ENCODE measurements at places on chromosomes 16 and 17.

DNA sequence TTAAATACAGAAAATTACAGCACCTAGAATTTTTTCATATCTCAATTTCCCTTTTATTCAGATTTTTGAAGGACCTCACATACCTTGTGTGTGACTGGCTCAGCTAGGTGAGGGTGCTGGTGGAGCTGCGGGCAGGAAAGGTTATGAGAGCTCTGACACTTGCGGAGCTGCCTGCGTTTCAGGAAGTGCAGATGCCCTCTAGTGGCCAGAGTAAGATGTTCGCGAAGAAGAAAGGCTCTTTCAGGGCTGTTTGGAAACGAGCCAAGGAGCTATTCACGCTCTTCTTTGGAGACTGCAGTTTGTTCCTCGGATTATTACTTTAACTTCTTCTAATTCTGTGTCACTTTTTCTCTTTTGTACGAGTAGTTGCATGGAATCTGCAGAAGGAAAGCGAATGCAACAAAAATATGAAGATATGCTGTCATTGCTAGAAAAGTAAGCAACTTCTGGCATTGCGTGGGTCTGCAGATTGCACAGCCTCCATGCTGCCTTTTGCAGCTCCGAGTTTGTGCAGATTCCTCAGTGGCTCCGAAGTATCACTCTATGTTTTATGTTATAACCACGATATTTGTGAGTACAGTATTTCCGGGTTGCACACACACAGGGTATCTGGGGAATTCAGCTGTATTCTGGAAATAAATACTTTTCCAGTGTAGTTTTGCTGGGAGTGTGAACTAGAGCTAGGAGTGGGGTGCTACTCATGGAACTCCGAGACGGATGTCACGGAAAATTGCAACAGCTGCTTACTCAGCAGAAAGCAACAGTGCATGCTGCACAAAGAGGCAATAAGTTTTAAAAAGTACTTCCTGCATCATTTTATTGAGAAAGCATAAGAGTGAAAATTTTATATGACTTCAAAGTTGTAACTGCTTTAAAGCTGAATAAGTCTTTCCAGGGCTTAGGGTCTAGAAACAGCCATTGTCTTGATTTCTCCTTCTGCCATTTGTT is 46.3 kb downstream of the DNAH9 start:
- DNase-seq: peak; percentile 22

- no peak for DNase-seq
These were observed 482.8 kb downstream of the SOX9 start for GRCh38 chr17:72603420-72604242.

DNA sequence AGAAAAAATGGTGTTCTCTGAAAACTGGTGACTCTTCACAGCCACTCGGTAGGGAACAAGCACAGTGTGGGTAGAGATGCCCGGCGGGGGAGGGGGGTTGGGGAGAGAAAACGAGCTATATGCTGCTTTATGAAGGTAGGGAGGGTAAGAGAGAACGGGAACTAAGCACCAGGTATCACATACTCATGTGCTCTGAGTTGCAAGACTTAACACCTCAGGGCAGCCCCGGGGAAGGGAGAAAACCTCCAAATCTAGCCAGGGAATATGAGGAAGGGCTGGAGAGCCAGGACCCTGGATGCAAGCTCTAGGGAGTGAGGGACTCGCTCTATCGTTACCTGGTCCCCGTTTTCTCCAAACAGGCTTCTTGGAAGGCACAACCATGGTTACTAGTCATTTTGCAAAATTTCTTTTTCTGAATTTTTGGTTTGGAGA is 35.3 kb downstream of the HIC1 start:
- no peak for DNase-seq

DNA sequence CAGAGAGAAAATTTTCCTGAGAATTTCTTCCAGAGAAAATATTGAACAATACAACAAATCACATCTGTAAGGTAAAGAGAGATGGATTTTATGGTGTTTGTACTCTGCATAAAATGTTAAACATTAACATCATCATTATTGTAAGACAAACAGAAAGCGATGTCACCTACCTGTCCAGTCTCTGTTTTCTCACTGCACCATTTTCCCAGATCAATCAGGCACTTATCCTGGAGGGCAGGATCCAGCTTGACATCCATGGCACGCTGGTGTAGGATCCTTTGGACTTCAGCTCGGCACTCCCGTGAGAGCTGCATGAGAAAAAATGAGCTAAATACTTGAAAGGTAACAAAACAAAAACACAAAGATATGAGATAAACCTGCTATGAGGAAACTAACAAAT is 55.9 kb upstream of the CLEC18B start:
- no peak for DNase-seq

DNA sequence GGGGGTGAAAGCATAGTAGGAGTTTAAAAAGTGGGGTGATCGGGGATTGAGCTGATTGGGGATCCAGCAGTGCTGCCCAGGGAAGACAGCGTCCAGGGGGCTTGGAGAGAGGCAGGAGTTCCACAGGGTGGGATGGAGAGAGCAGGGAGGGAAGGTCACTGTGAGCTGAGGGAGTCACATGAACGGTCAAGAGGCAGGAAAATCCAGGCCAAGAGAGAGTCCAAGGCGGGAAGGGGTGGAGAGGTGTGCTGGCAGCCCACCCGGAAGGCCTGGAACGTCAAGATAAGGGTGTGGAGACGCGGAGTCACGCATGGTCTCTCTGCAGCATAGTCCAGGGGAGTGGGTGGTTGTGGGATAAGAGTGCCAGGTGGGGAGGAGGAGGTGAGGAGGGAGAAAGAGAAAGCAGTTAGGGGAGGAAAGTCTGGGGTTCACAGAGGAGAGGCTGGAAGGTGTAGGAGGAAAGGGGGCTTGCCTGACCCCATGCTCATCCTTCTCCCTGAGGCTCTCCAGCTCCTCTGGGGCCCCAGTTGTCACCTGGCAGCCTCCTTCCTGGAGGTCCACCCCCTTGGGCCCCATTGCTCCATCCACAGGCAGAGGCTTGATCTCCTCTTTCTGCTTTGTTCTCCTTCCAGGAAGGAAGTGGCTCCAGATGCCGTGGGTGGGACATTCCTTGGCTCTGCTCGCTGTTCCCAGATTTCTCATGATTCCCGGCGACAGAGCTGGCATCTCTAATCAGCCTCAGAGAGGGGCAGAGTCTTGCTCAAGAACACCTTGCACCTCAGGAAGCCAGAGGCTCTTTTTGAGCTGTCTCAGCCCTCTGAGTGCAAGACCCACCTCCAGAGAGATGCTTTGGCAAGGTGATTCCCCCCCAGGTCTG is 28.7 kb downstream of the CCR7 start:
- peak; percentile 25 for DNase-seq

GRCh38 chr16:4660454-4661007 is 32.8 kb upstream of the NUDT16L1 start:
- DNase-seq: no peak

- DNase-seq: no peak
These were observed 65.0 kb upstream of the AXIN2 start for GRCh38 chr17:65626451-65626850.

GRCh38 chr17:78127888-78128550 is 536 bp downstream of the TMC6 start:
- no peak for DNase-seq

GRCh38 chr16:67181346-67181745 is 2.4 kb downstream of the MATCAP1 start:
- DNase-seq: no peak

DNA sequence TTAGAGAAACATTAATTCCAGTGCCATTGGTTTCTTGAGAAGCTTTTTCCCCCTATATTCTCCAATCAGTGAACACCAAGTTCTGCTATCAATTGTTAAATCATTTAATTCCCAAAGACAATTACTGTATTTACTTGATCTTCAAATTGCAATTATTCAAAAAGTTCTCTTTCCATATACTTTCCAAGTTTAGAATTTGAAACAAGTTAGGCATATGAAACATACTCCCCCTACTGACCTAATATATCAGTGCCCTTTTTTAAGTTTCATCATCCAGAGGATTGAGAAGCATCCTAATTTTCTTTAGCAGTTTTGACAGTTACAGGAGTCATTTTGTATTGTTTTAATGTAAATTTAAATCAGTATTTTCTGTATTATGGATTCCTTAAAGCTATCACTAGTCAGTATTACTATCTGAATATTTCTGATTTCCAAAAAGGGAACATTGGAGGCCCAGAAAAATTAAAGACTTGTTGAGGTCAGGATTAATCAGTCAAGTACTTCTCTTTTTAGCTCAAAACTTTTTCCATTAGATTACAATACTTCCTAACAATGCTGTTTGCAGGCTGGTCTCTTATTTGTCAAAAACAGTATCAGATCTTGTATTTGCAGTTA is 16.3 kb downstream of the MEIOC start:
- DNase-seq: no peak

GRCh38 chr16:84808826-84809225 is 11.0 kb upstream of the CRISPLD2 start:
- DNase-seq: no peak

DNA sequence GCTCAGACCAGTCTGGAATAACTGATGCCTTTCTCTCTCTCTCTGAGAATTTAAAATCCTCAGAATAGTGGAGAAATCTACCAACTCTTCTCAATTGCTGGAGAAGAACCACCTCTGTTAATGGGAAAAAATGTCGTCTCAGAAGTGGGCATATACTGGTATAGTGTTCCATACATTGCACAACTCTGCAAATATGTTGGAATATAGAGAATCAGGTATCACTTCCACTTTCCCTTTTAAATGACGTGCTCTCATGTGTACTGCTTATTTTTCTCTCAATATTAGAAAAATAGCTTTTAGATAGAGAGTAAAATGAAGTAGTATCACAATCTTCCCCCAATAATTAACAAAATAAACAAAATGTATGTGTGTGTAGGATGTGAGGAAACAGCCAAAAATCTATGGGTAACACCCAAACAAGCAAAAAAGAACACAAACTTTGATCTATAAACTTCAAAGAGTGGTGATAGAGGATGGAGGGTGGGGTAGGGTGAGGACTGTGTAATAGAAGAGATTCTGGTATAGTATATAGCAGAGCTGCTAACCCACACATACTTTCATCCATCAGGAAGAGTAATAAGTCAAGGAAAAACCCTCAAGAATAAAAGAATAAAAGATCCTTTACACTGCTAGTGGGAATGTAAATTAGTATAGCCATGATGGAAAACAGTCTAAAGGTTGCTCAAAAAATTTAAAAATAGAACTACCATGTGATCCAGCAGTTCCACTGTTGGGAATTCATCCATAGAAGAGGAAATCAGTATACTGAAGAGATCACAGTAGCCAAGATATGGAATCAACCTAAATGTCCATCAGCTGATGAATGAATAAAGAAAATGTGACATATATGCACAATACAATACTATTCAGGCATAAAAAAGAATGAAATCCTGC is 46.9 kb downstream of the NFATC3 start:
- DNase-seq: no peak

- DNase-seq: no peak
These were observed 20.3 kb downstream of the SPNS3 start for GRCh38 chr17:4453812-4454591.

- no peak for DNase-seq
These were observed 390 bp downstream of the FOXL1 start for GRCh38 chr16:86578611-86579267.

GRCh38 chr16:3183445-3184139 is 4.4 kb upstream of the OR1F1 start:
- DNase-seq: no peak

DNA sequence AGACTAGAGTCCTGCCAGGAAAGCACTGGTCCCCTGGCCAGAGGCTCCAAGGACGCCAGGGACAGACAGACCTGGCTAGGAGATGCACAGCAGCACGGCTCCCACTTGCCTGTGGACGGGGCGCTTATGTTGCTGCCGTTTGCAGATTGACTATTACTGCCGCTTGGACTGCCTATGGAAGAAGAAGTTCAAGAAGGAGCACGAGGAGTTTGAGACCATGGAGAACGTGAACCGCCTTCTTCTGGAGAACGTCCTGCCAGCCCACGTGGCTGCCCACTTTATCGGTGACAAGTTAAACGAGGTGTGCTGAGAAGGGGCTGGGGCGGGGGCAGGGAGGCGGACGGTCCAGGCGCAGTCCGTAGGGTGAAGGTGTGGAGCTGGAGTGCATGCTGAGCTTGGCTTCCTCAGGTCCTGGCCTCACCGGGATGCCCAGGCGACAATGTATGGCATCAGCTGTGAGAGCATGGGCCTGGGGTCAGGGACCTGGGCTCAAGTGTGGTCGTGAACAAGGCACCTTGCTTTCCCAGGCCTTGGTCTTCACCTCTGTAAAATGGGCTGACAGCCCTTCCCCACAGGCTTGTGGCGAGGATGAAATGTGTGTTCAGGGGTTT is 45.6 kb downstream of the ADCY7 start:
- no peak for DNase-seq

DNA sequence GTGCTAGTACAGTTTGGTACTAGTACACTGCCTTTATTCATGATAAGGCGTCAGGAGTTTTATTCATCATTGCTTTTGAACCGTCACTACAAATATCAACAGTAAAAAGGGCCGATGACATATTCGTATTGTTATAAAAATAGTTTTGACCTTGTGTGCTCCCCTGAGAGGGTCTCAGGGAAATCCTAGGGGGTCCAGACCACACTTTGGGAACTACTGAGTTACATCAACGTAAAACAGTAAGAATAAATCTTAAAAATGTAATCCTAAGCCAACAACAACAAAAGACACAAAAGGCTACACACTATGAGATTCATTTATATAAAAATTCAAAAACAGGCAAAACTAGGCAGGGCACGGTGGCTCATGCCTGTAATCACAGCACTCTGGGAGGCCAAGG is 11.2 kb downstream of the MYH10 start:
- no peak for DNase-seq

DNA sequence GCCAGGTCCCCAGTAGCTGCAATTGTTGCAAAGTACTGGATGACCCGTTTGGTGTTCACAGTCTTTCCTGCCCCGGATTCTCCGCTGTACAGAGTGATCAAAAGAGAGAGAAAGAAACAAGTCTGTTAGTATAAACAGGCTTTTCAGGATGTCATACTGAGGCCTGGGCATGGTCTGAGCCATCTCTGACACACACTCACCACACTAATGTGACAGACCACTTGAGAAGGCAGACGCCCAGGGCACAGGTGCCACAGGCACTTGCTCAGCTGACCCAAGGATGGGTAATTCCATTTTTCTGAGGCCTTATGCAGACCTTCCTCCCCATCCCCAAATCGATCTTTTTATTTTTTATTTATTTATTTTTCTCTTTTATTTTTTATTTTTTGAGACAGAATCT is 7.5 kb downstream of the MYH3 start:
- no peak for DNase-seq

GRCh38 chr16:31215287-31216162 is 1.4 kb downstream of the PYDC1 start:
- DNase-seq: no peak

- no peak for DNase-seq
These were observed 3.4 kb upstream of the CARD14 start for GRCh38 chr17:80166446-80166845.

DNA sequence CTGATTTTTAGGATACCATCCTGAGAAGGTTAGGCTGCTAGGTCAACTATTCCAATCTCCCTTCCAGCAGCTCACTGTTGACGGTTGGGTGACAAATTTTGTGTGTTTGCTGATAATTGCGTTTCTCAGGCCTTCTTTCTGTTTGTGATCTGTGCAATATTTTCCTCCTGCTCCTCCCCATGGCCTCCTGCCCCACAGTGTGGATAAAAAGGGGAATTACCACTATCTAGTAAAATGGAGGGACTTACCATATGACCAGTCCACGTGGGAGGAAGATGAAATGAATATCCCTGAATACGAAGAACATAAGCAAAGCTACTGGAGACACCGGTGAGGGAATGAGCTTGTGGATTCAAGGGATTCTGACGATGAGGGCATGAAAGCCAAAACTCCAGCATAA is 9.2 kb downstream of the CHD3 start:
- DNase-seq: peak; percentile 14
